ENCODE measurements at places on chromosomes 1 and 21. TPM values are rescaled to one million over a fixed set of nuclear protein-coding genes. Genes with fewer than 3 reads are reported as not detected.

IQCC gene
- 3.2 TPM for total RNA-seq

POU3F1 gene
- 0.27 TPM for total RNA-seq

NUDT4B gene
- total RNA-seq = 0.42 TPM

SPRR2F gene
- not detected for total RNA-seq

MAP10 gene
- total RNA-seq = 0.99 TPM

SELE gene
- total RNA-seq = not detected

PCAT6 gene
- 0.91 TPM for total RNA-seq

CYP2J2 gene
- 0.28 TPM for total RNA-seq

MYOM3 gene
- not detected for total RNA-seq

ARHGEF10L gene
- total RNA-seq = 0.22 TPM

AIM2 gene
- 0.74 TPM for total RNA-seq

PLD5 gene
- total RNA-seq = not detected

FBLIM1 gene
- 0.50 TPM for total RNA-seq

RIPPLY3 gene
- total RNA-seq = not detected

SLAMF7 gene
- 0.78 TPM for total RNA-seq

GBP3 gene
- total RNA-seq = 17.5 TPM

CELF3 gene
- total RNA-seq = not detected

AUNIP gene
- not detected for total RNA-seq

SMIM11 gene
- total RNA-seq = 4.7 TPM

FMO1 gene
- not detected for total RNA-seq

C2CD2 gene
- total RNA-seq = 8.8 TPM

OR2L5 gene
- not detected for total RNA-seq

PLCH2 gene
- total RNA-seq = 48.1 TPM

NR0B2 gene
- total RNA-seq = not detected

TEX38 gene
- not detected for total RNA-seq

SIPA1L2 gene
- total RNA-seq = 1.8 TPM

CFAP45 gene
- 8.4 TPM for total RNA-seq

Data from CD4-positive, alpha-beta T cell (primary cell).